ENCODE measurements at places on chromosomes 4 and X.
A peak's percentile ranks its signal among the peaks of the same experiment; 100 is the strongest.

DNA sequence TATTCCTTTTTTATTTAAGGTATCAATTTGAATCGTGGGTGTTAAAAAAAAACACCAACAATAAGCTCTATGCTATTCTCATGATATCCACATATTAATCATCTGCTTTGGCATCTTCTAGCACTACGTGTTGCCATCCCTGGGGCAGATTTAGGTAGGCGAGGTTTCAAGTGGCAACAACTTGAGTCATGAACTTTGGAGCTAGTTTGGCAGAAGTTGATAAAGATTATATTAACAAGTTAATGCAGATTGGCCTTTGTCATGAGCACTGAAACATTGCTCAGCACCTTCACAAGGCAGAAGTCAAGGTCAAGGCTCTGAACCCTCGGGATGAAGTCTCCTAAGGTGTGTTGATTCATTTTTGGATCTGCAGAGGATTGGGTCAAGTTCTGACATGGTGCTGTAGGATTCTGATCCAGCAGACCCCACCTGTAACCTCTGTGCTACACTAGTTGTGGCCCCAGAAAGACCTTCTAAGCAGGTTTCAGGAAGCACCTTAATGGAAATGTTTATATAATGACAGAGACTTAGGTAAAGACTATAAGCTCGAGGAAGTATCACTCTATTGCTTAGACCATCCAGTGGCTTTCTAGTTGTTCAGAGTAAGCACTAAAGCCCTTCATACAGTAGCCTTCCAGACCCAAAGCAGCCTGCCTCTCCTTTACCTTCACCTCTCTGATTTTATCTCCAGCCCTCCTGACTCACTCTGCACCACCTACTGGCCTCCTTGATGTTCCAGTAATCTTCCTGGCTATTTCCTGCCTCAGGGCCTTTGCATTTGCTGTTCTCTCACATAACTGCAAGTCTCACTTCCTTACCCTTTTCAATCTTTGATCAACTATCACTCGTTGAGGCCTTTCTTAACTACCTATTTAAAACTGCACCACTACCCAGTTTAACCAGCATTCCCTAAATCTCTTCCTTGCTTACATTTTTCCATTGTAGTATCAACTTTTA is 117.0 kb upstream of the SLC4A4 start:
- DNase-seq = no peak

- DNase-seq = no peak
Measured at GRCh38 chr4:110130576-110131358, 67.6 kb downstream of the ELOVL6 start.

- DNase-seq = no peak
Measured at GRCh38 chr4:183552274-183553146, 47.7 kb downstream of the ING2 start.

GRCh38 chr4:138111462-138112000 is 130.6 kb downstream of the SLC7A11 start:
- DNase-seq = no peak

GRCh38 chr4:165095291-165095690 is 17.4 kb downstream of the TMEM192 start:
- DNase-seq = no peak

DNA sequence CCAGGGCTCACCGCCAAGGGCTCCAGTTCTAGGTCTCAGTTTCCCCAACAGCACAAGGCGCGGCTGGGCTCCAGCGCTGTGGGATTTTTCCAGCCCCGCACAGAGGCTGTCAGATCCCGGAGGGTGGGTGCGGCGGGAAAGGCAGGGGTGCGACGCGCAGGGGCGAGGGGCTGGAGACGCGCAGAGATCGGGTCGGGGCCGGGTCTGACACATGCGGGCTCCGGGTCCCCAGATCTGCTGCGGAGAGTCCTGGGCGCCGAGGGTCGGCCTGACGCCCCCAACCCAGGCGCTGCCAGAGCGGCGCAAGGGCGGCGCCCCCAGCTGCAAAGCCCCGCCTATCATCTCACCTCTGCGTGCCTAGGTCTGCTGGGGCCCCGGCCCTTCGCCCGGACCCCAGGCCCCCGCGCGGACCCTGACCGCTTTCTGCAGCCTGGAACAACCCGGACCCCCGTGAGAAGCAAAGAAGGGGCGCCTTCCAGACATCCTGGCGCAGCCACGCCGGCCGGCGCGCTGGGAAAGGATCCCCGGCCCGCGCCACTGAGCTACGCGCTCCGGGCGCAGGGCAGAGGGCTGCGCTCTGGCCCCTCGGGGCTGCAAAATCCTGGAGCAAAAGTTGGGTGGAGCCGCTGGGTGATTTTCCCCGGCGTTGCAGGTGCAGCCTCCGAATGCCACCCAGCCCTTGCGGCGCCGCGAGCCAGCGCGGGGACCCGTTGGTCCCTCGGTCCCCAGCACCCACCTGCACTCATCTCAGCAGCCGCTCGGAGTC is 486 bp downstream of the ABLIM2 start:
- DNase-seq = no peak

- no peak for DNase-seq
Measured at GRCh38 chr4:183200453-183200852, 101.4 kb downstream of the WWC2 start.

GRCh38 chrX:80206647-80207046 is 192.1 kb downstream of the TBX22 start:
- no peak for DNase-seq

DNA sequence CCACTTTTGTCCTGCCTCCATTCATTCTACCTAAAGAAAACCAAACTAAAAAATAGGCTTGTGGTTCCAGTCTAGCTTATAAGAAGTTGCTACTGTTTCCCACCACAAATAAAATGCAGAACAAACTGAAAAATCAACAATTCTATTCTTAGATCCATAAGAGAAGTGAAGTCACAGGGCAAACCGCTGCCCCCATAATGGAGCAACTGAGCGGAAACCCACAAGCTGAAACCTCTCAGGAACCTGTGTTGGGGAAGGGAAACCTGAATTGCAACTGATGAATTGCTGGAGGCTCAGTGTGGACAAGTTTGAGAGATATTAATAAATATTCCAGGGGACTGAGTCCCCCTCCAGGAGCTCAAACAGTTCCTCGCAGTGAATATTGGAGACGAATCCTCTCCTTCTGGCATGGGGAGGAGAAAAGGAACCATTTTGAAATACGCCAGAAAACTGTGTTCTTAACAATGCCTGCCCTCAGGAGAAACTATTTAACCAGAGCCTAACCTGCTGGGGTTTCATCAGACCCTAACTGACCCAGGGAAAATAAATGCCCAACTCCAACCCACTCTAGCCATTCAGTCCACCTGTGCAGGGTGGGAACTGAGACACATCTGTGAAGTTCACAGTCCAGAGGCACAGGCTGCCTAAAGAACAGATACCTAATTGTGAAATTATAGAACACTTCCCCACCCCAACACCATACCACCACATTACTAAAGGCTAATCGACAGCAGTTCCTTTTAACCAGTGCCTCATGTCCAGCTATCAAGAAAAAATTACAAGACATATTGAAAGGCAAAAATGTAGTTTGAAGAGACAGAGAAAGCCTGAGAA is 22.8 kb upstream of the SH3RF1 start:
- no peak for DNase-seq

GRCh38 chrX:31099536-31100090 is 27.8 kb upstream of the FTHL17 start:
- no peak for DNase-seq

DNA sequence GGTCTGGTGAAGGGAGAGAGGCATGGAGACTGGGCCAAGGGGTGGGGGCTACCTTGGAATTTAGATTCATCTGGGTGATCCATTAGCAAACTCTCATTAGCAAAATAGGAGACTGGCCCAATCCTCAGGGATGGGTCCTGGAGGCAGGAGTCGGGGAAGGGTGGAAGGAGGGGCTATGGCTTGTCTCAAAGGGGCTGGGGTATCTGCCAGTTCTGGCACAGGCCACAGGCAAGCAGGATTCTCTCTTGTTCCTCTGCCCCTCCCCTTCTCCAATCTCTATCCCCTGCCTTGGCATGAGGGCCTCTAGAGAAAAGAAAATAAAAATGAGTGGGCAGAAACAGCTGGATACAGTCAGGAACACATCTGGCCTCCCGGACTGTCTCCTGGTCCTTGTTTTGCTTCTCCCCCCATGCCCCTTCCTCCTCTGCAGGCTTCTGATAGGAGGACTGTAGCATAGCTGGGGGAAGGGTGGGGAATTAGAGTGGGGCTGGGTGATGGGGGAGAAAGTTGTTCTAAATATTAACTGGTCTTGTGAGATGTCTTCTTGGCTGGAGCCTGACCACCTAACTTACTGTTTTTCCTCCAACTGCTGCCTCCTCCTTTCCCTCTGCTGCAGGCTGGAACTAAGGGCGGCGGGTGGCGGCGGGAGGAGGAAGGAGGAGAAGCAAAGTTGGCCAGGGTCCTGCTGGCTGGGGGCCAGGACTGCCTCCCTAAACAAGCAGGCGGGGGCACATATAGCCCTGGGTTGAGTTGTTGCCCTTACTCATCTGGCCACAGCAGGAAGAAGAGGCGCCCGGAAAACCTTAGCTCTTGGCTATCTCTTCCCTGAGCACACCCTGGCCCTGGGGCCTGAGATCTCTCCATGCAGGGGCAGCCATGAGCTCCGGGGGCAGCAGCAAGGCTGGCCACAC is 53.3 kb upstream of the LAS1L start:
- no peak for DNase-seq

DNA sequence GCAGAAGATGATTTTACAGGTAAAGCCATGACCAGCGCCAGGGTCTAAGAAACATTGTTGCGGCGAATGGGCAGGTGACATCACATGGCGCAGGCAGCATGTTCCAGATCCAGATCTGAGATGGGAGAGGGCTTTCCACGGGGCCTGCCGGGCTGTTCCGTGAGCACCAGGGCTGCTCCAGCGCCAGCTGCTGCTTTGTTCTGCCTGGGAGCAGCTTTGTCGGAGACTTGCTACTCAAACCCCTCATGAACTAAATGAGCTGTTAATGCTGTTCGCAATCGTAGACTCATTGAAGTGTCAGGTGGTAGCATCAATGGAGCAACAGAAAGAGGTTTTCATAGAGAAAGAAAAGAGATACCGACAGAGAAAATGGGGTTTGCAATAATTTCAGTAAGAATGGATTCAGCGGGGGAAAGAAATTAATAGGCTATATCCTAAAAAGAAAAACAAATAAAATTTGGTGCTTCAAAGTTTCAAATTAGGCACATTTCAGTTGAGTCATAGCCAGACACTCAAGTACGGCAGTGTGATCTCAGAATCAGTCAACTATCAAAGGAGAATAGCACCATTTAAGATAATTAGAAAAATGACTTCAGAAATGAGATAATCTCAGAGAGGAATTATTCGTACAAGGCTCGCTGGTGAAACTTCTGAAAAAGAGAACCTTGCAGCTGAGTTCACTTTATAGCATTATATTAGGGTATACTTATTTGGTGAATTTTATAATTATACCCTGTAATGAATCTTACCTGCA is 23.9 kb downstream of the SORBS2 start:
- DNase-seq = no peak

- peak; percentile 79 for DNase-seq
Measured at GRCh38 chrX:115898382-115899001, 272.1 kb upstream of the AGTR2 start.

DNA sequence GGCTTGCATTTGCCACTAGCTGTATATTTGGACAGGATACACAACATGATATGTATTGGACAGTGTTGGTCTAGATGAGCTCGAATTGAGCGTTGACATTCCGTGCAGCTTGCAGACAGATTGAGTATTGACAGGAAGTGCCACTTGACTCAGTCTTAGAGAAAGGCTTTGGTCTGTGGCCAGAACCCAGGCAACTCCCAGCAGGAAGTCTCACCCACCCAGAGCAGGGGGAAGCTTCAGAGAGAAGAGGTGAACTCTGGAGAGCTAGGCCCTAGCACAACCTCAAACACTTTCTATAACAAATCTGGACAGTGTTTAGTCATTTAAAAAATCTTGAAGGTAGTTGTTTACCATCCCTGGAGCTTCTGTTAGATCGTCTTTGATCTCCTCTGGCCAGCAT is 280.5 kb downstream of the FBXW7 start:
- DNase-seq = peak; percentile 62

- DNase-seq = no peak
Measured at GRCh38 chrX:72306085-72306801, 529 bp upstream of the CITED1 start.

DNA sequence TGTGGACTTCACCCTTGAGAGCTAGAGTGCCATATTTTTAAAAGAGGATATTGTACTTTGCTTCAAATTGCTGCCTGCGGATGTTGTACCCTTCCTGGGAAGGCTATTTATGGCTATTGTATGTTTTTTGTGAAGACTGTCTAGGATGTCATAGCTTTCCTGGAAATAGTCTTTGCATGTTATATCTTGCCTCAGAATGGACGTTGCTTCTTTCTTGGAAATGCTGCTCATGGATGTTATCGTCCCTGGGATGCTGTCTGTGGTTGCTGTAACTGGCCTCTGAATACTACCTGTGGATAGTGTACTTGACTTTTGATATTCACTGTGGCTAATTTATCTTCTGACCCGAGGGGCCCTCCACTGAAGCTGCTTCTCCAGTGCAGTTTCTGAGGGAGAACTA is 146.8 kb downstream of the ENOX2 start:
- no peak for DNase-seq

DNA sequence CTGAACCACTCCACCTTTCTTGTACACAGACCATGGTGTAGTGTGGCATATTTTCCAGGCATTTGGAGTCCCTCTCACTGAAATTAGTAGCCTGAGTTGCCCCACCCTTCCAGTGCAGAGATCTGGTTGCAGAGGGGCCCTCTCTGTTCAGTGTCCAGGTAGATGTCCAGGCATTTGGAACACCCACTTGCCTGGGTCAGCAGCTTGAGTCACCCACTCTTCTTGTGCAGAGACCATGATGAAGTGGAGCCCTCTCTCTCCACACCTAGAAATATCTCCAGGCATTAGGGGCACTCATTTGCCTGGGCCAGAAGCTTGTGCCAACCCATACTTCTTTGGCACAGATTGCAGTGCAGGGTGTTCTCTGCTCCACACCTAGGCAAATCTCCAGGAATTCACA is 2733.3 kb downstream of the PCDH7 start:
- no peak for DNase-seq

DNA sequence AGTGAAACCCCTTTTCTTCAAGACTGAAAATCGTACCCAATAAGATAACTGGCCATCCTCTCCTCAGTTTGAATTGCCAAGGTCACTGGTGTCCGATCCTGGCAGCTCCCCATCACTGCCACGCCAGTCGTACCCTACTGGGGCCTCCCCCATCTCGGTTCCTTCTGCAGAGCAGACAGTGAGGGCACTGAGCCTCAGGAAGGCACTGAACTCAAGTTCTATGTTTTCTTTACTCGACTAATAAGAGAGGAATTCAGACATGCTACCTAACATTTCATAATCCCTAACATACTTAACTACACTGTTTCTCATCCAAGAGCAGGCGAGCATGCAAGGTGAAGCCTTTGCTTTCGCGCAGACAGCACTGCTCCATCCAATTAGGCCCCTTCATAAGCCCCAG is 23.4 kb downstream of the ZFYVE28 start:
- DNase-seq = no peak

DNA sequence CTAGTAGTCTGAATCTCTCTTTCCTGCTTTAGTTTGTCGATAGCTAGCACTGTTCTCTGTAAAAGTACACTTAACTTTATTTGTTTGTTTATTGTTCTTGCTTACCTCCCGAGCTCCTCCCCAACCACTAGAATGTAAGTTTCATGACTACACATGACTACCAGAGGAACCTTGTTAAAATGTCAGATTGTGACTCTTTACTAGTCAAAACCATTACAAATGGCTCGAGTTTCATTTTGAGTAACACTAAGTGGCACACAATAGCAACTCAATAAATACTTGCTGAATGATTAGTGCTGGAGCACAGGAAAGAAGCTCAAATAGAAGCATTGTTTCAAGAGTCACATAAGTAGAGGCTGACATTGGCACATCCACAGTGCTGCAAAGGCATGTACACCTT is 116.1 kb downstream of the MAPK10 start:
- DNase-seq = no peak

GRCh38 chrX:45447995-45448394 is 247.3 kb upstream of the DIPK2B start:
- DNase-seq = no peak
